ENCODE measurements at places on chromosomes 13 and 19.

DNA sequence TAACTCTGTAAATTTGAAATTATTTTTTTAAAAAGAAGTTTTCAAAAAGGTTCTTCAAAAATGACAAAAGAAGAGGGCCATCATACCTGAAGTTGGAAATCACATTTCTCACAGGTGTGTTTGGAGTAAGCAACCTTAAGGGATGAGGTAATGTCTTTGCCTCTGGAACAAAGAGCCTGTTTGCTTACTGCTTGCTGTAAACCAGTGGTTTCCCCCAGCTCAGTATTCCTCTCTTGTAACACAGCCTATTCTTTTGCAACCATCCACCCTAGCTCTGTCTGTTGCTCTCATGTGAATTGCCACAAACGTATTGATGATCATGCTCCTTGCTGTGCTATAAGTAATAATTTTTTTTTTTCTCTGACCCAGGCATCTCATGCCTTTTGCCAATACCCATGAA lies 38.1 kb downstream of the UCHL3 start:
- no peak for DNase-seq

DNA sequence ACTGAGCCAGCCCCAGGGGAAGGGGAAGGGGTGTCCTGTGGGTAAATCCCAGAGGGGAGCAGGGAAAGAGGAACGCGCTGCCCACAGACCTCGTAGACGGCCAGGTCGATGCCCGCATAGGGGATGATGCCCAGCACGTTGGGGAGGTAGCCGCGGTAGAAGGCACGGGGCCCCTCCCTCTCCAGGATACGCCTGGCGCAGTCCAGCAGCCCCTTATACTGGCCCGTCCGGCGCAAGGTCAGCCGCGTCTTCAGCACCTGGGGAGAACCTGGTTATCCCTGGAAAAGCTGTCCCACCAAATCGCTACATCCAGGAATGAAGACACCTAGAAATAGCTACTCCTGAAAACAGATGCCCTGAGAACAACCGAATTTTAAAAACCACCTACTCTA lies 7.4 kb downstream of the SLC25A23 start:
- DNase-seq: no peak

GRCh38 chr13:26236296-26236695 lies 14.2 kb upstream of the RNF6 start:
- no peak for DNase-seq

DNA sequence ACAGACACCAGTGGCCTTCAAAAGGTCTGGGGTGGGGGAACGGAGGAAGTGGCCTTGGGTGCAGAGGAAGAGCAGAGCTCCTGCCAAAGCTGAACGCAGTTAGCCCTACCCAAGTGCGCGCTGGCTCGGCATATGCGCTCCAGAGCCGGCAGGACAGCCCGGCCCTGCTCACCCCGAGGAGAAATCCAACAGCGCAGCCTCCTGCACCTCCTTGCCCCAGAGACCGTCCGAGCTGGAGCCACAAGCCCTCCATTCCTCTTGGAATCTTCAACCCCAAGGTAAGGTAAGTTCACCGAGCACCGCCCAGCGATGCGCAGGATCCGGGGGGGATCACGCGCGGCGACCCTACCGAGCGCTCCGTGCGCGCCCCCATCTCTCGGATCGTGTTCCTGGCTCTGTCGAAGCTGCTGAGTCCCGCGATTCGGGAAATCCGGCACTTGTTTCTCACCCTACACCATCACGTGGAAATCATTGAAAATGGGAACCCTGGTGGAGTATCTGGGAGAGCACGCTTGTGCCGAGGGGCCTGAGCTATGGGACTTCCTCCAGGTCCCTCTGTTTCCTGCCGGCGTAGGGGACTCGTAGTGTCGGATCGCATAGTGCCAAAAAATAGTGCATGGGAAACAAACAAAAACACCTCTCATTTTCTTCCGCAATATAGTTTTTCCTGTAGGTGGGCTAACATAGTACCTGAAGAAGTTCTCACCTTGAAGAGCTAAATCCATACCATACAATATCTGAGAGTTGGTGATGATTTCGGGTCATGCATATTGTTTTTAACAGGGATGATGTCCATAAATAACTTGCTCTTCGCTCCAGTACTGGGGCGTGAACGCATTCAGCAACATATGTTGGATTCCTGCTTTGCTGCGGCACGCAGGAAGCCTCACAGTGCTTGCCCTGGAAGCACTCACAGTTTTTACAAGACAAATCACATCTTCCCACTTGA lies 9.3 kb downstream of the PDX1 start:
- no peak for DNase-seq

DNA sequence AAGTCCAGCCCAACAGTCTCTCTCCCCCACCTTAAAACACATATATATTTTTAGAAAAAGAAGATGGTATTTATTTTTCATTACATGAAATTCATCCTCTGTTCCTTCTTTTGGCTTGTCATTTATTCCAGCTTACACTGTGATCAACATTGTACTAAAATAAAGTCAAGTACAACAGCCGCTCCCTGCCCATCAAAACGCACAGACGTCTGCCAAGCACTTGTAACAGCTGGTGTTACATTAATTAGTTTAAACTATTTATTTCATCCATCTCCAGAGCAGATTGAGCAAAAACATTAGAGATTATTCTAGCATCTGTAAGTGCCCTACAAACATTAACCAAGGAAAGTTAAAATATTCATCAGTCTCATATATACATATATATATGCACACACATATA lies 350.5 kb downstream of the DACH1 start:
- DNase-seq: no peak

DNA sequence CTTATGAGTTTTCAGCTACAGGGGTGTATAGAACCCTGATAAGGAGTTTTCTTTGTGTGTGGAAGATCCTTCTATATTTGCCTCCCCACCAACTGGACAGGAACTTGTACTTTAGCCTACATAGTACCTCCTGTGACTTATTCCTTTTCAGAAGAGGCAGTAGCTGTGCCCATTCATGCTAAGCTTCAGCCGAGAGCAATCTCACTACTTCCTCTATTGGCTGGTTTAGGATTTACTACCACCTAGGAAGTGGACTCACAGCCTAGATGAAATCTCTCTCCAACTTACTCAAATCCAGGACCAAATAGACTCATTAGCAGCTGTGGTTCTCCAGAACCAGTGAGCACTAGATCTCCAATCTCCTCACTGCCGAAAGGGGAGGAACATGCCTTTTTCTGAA lies 2.3 kb upstream of the REX1BD start:
- DNase-seq: peak; percentile 54

DNA sequence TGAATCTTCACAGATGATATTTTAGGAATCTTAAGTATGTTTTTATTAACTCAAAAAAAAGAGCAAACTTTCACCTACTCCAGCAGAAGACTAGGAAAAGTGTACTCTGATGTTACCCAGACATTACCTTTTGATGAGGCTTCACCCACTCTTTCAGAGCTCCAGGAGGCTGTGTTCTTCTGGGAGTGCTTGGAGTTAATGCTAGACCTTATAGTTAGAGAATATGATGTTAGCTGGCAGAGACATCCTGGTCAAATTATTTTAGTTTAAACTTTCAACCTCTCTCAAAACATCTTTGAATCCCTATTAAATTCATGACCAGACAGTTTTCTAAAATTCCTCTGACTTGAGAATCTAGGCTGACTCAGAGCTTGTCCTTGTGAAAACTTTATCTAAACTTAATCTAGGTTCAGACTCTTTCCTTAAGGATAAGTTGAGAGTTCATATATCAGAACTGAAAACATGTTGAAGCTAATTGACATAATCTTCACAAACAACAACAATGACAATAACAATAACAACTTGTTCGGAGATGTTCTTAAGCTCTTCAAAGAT lies 82.8 kb downstream of the ITGBL1 start:
- no peak for DNase-seq

DNA sequence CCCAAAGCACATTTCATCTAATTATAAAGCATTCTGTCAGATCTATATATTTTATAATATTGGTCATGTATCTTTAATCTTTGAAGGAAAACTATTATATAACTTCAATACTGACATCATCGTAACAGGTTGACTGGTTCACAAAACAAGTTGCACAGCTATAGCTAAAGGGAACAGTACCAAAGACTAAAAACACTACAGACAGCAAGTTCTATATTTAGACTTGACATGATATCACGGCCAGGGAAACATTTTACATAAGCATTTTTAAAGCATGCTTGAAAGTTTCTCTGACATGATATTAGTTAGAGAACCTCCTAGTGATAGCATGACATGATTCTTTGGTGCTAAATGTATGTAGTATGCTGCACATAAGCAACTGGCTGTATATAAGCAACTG lies 182.5 kb downstream of the NDFIP2 start:
- DNase-seq: no peak

- DNase-seq: no peak
These were observed 52.5 kb upstream of the RXFP2 start for GRCh38 chr13:31686670-31687425.

- DNase-seq: peak; percentile 21
These were observed 205.0 kb upstream of the RFC3 start for GRCh38 chr13:33612641-33613638.

DNA sequence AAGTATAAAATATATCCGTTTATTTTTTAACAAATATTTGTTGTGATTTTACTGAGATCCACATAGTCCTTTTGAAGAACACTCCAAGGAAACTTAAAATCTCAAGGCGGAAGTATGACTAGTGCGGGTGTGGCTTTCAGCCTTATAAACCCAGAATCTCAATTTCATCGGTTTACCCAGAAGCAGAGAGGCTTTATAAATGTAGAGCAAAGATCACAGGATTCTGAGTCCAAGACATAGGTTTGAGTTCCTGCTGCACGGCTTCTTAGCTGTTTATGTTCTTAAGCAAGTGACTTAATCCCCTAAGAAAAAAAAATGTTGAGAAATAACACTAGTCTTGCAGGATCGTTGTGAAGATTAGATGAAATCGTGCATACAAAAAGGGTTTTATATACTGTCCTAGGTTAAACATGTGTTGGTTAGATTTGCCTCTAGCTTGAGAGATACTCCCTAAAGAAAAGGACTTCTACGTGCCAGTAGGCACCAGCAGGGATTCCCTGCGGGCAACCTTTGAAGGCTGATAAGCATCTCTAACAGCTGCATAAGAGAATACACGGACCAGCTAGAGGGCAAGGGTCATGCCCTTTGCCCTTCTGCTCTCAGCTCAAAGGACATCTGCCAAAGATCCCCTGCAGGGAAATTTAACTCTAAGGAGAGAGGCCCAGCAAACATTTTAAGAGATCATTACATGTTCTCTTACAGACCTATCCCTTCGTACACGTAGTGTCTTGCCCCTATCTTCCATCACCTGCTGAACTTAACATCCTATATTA lies 130.4 kb upstream of the MIR17HG start:
- DNase-seq: no peak

GRCh38 chr19:610071-610800 lies 20.6 kb downstream of the HCN2 start:
- peak; percentile 70 for DNase-seq

- no peak for DNase-seq
These were observed 16.7 kb downstream of the TICAM1 start for GRCh38 chr19:4814625-4815425.

DNA sequence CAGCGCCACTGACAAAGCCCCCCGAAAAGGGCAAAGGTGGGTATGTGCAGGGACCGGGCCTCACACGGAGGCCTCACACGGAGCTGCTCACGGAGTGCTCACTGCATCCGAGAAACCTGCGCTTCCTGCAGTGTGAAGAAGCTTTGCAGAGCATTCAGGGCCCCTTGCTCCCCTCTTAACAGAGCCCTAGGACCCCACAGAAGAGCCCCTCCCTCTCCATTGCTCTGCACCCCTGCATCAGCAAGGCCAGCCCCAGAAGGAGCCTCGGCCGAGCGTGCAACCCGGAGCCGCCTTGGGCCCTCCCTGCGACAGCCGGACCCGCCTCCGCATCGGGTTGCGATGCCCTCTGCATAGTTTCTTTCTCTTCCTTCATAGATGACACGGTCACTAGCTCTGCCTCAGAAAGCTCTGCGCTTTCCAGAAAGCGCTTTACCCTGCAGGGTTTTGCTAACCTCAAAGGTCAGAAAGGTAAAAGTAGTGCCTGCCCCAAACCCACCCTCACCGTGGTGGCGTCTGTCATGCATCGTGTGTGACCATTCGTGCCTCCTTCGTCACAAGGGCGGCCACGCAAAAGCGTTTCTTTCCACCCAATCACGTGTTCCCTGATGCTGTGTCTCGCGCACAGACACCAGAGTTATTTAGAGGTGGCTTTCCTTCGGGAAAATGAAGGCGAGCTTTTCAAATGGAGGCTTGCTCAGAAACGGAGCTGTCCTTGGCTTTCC lies 15.7 kb upstream of the F7 start:
- DNase-seq: no peak

- DNase-seq: peak; percentile 88
These were observed 27.2 kb downstream of the PBX4 start for GRCh38 chr19:19591133-19591825.

- no peak for DNase-seq
These were observed 67.9 kb upstream of the ZNF724 start for GRCh38 chr19:23318143-23318542.

GRCh38 chr19:17020385-17020784 lies 6.2 kb downstream of the CPAMD8 start:
- DNase-seq: no peak

DNA sequence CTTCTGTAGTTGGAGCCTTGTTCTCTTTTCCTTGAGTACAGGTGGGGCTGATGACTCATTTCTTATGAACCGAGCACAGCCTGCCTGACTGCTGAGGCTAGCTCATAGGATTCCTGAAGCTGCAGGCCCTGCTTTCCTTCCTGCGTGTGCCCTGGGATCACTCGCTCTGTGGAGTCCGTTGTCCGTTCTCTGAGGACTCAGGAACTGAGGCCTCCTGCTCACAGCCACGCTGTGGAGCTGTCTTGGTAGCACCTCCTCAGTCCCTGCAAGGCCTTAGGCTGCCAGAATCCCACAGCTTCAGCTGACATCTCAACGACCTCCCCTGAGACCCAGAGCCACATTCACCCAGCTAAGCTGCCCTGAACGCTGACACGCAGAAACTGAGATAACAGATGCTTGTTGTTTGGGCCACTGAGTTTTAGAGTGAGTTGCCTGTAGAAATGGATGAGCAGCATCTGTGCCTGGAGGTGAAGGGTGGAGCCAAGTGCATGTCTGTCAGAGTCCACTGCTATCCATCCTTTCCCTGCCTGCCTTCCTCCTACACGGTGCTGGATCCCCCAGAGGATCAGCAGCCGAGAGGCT lies 72.9 kb downstream of the ARHGEF7 start:
- DNase-seq: peak; percentile 42

- no peak for DNase-seq
These were observed 207.4 kb upstream of the RFC3 start for GRCh38 chr13:33610438-33611120.

DNA sequence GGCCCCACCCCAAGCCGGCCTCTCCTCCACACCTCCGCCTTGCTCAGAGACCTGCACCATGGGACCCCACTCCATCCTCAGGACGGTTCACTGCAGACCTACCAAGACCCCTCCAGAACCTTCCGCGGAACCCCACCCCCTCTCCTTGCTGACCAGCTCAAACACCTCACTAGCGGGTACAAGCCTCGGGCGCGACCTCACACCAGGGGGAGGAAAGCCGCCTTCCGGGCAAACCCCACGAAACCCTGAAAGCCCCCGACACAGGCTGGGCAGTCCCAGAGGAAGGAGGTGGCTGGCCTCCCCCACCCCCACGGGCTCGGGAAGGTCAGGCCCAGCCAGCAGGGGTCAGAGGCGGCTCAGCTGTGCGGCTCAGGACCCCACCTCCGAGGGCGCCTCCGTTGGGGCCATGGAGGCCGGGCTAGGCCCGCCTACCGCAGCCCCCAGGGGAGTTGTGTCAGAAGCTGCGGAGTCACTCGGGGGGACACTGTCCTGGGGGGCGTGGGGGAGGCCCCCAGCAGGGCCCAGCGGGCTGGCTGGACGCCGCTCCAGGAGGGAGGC lies 9.8 kb downstream of the GRIN3B start:
- no peak for DNase-seq

All from GM12865 (cell line).